ENCODE measurements at places on chromosomes 16 and 17.

DNA sequence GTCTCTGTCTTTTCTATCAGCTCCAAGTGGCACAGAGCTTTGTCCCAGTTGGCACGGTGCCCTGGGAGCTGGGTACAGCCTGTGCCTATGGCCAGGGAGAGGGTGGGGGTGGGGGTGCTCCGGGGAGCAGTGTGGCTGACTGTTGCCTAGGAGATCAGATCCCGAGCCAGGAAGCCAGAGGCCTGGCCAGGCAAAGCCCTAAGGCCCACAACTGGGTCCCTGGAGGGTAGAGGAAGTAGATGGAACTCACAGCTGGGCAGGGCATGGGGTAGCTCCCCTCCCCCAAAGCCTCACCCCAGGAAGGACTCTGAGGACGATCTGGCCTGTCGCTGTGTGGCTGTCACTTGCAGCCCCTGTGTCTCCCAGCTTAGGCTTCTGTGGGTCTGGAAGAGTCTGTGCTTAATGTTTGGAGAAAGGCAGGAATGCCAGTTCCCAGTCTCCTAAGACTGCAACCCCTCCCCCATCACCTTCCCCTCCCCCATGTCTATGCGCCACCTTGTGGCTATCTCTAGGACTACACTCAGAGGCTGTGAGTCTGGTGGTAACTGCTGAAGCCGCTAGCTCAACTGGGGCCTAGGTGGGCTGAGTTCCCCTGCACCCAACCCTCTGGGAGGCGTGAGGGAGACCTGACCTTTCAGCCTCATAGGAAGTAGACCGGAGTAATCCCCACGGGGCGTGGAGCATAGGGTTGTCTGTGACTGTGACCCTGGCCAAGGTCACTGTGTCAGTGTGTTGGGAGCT, 12.6 kb downstream of the THRA start:
- DNase-seq = no peak

- DNase-seq = no peak
Measured at GRCh38 chr17:70037498-70037897, 37.5 kb upstream of the KCNJ16 start.

DNA sequence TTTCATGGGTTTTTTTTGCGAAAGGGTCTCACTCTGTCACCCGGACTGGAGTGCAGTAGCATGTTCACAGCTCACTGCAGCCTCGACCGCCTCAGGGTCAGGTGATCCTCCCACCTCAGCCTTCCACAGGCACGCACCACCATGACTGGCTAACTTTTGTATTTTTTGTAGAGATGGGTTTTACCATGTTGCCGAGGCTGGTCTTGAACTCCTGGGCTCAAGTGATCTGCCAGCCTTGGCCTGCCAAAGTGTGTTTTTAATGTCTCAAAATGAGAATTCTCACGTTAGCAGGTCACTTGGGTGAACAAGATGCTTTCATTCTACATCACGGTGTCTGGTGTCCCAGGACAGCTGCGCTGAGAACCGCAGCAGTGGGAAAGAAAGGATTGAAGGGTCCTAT, 3.2 kb downstream of the FBXO31 start:
- no peak for DNase-seq

- DNase-seq = no peak
Measured at GRCh38 chr17:18323007-18323406, 7.9 kb downstream of the SMCR8 start.

- no peak for DNase-seq
Measured at GRCh38 chr16:14289692-14290340, 218.7 kb downstream of the MRTFB start.

- DNase-seq = no peak
Measured at GRCh38 chr17:29568331-29569244, at the start of gene TP53I13. Gene TP53I13, plus strand, starts transcription at chr17:29568701. Its CDS starts 58 bp downstream, at chr17:29568759.

DNA sequence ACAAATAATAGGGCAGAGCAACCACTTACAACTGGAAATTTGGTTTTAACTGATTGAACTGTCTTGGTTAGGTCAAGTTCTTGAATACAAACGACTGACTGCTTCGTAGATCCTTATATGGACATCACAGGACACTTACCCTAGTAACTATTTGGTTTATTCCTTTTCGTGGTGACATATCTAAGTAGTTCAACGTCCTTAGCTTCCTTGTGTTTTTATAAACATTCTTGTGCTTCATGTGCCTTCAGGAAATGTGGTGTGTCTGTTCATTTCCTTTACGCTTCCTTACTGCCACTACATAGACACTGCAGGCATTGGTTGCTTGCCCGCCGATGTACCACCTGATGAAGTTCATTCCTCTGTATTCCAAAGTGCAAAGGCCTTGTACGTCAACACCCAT, 59.3 kb downstream of the USP10 start:
- no peak for DNase-seq

DNA sequence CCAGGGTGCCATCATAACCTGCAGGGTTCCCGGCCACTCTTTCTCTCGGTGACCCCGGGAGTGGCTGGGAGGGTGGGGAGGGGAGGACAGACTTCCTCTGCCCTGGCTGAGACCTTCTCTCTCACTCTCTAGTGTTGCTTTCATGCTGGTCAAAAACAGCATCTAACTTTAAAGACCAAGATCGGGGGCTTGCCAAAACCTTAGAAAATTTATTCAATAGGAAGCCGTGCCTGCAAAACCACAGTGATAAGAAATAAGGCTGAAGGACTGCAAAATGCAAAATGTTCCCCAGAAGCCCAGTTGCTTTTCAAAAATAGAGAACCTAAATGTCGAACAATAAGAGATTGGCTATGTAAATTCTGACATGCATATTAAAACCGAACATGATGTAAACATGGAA, 344.0 kb downstream of the FOXL1 start:
- no peak for DNase-seq

DNA sequence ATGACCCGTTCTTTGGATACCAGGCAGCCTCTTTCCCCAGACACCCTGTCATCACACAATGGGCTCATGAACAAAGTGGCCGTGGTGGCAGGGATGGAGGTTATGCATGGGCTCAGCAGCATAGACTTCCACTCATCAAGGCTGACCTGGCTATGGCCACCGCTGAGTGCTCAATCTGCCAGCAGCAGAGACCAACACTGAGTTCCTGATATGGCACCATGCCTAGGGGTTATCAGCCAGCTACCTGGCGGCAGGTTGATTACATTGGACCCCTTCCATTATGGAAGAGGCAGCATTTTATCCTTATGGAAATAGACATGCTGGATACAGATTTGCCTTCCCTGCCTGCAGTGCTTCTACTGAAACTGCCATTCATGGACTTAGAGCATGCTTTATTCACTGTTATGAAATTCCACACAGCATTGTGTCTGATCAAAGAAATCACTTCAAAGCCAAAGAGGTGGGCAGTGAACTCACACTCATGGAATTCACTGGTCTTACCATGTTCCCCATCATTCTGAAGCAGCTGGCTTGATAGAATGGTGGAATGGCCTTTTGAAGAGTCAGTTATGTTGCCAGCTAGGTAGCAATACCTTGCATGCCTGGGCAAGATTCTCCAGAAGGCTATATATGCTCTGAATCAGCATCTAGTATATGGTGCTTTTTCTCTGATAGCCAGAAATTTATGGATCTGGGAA, 160.6 kb downstream of the PRKCB start:
- DNase-seq = no peak
